Activated T-cell treated with anti-CD3 and anti-CD28 coated beads, Interleukin-2, amount 50 U/mL, for 24 hours (primary cell): ENCODE measurements at places on chromosomes 5 and 9.

DNA sequence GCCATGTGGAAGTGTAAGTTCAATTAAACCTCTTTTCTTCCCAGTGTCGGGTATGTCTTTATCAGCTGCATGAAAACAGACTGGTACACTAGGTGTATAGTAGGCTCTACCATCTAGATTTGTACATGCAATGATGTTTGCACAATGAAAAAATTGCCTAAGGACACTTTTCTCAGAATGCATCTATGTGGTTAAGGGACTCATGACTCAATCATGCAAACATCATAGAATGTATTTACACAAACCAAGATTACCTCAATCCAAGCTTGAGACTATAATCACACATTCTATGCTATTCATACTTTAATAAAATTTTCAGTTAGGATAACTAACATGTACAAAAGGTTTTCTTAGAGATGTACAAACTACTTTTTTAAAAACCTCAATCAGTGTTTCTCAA is 1164.5 kb downstream of the CDH12 start:
- DNase-seq: no peak

- no peak for DNase-seq
Observed at GRCh38 chr5:55289808-55290207, 17.7 kb downstream of the DHX29 start.

DNA sequence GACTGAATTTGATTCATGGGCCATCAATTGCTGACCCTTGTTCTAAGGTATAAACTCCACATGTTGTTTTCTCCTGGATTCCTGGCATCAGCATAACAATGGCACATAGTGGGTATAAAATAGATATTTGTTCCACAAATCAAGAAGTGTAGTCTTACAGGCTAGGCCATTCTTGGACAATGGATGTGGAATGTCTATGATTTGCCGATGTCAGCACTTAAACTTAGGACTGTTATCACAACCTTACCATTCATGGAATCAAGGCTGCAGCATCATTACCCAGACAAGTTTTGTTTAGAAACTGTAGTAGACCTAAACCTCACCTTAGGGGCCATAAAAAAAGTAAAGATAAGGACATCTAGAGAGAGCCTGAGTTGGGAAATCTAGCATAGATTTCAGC is 680.0 kb downstream of the BRINP1 start:
- no peak for DNase-seq

DNA sequence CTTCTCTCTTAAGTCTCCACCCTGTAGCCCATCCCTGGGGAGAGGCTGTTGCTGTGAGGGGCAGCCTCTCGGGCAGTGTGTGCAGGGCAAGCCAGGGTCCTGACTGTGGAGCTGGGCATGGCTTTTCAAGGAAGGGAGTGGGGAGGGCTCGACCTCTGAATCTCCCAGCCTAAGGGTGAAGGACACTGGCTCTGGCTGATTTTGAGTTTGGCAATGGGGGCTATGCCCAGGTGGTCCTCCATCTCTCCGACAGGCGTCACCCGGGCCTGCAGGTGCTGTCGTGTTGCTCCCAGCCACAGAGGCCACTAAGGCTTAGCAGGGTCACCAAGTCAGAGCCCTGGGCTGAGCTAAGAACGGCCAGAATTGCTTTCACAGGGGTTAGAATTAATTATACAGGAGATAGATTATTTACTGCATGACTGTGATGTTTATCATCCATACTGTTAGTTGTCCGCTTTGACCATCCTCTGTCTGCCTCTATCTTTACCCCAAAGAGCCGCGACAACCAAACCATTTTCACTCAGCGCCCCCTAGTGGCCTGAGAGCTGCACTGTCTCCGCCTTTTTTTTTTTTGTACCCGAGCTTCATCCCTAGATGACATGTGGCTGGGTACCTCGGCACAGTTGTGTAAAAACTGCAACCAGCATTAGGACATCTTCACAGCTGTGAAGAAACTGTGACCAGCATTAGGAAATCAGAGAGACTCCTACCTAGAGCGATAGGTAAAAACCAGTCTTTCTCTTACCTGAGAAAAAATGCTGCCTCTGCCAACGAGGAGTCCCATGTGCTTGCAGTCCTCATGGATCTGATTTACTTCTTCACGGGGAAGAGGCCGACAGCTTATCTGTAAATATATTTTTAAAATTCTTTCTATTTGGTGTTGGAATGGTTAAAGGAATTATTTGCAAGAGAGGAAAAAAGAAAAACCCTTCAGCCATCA is 44.5 kb downstream of the AGXT2 start:
- DNase-seq: peak; percentile 66

GRCh38 chr5:170200876-170201275 is 31.9 kb upstream of the C5orf58 start:
- DNase-seq: no peak

GRCh38 chr9:72894342-72894741 is 58.5 kb downstream of the ALDH1A1 start:
- no peak for DNase-seq

DNA sequence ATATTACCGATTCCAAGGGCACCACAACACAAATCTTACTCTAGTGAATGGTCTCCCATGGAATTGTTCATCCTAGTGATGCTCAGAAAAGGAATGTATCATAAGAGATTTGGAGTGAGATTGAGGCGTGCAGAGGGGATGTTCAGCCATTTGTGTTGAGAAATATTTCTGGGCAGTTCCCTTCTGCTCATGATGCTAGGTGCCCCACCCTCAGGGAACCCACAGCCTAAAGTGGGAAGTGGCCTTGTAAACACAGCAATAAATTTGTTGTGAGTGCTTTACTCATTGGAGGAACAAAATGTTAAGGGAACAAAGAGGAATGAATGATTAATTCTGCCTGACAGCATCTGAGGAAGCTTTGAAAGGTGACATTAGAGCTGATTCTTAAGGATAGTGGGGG is 129.9 kb downstream of the TLE4 start:
- DNase-seq: no peak

DNA sequence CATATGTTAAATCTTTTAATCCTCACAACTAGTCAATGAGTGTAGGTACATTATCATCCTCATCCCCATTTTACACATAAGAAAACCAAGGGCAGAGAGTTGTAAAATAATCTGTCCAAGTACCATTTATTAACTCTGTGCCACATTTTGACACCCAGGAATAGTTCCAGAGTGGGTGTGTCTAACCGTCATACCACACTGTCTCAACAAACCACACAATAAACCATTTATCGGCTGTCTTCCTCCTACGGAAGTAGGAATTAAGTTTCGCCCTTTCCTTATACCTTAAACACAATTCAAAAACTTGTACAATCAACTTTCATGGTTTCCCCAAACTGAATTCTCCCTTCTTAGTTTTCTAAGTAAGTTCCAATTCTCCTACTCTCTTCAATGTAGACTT is 11.4 kb downstream of the AP3B1 start:
- no peak for DNase-seq
